ENCODE measurements at places on chromosomes 3 and 15.

GRCh38 chr3:142976621-142977398 lies 13.3 kb upstream of the PAQR9 start:
- DNase-seq = peak; percentile 93

- DNase-seq = no peak
Measured at GRCh38 chr15:66294932-66295235, 1.5 kb downstream of the DIS3L start.

DNA sequence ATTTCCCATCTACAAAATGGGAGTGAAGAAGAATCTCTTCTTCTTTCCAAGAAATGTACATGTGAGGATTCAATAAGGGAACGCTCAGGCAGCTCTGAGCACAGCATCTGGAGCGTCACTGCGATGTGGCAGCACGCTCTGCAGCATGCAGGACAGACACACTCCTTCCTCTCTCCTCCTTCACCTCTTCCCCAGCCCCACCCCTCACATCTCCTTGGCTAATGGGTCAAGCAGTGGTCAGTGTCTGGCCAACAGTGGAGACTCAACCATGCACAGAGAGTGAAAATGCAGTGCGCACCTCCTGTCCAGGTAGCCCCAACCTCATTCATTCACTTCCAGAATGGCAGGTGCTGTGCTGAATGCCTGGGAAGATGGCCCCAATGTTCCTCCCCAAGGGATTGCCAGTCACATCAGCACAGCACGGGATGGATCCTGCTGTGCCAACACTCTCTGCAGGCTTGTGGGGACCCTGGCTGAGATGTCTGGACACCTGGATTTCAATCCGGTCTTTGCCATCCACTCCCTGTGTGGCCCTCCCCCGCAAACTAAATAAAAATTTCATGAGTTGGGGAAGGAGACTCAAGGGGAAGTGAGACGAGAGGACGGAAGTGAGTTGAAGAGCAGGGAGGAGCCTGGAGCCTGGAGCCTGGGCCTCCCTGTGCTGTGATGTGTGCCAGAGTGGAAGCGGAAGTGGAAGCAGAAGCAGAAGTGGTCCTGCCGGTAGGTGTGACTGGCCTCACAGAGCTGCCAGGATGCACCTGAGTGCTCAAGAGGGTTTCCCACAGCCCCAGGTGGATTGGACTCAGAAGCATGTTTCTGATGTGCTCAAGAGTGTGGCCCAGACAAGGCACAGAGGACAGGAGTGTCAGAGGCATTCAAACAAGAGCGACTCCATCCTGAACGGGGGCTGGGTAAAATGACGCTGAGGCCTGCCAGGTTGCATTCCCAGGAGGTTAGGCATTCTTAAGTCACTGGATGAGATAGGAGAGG lies 163.9 kb downstream of the SMAD6 start:
- no peak for DNase-seq

DNA sequence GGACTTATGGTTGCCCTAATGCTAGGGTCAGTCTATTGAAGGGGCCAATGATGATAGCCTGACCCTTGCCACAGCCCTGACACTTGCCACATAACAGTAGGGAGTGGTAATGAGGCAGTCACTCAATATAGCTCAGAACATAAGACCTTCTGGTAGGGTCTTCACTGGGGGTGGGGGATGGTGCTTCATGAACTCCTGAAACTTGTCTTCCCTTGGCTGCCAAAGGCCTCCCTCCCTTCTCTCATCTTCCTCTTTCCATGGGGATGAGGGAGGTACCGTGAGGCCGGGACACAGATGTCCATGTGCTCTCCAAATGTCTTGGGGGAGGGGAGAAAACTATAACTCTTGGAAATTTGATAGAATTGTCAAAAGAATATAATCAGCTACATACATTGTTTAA lies 21.1 kb upstream of the THSD4 start:
- DNase-seq = no peak

GRCh38 chr3:148528024-148528423 lies 169.7 kb upstream of the AGTR1 start:
- no peak for DNase-seq

- DNase-seq = peak; percentile 49
Measured at GRCh38 chr15:36601497-36601932, 22.1 kb downstream of the CDIN1 start.

- no peak for DNase-seq
Measured at GRCh38 chr15:76642671-76643070, 262.5 kb downstream of the SCAPER start.

GRCh38 chr15:57432141-57432741 lies 55.9 kb downstream of the CGNL1 start:
- no peak for DNase-seq

GRCh38 chr3:58034738-58035523 lies 26.7 kb downstream of the FLNB start:
- DNase-seq = no peak

- DNase-seq = no peak
Measured at GRCh38 chr3:113138839-113139743, 72.3 kb upstream of the BOC start.

- no peak for DNase-seq
Measured at GRCh38 chr15:88707771-88708654, 69.2 kb downstream of the ISG20 start.

- no peak for DNase-seq
Measured at GRCh38 chr3:160842021-160843005, 86.3 kb downstream of the PPM1L start.

GRCh38 chr15:98907927-98908471 lies 99.6 kb downstream of the PGPEP1L start:
- DNase-seq = no peak

DNA sequence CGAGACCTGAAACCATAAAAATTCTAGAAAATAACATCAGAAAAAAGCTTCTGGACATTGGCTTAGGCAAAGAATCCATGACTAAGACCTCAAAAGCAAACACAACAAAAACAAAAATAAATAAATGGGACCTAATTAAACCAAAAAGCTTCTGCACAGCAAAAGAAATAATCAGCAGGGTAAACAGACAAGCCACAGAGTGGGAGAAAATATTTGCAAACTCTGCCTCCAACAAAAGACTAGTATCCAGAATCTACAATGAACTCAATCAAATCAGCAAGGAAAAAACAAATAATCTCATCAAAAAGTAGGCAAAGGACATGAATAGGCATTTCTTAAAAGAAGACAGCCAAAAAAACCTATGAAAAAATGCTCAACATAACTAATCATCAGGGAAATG lies 59.6 kb downstream of the DNAH12 start:
- DNase-seq = no peak

DNA sequence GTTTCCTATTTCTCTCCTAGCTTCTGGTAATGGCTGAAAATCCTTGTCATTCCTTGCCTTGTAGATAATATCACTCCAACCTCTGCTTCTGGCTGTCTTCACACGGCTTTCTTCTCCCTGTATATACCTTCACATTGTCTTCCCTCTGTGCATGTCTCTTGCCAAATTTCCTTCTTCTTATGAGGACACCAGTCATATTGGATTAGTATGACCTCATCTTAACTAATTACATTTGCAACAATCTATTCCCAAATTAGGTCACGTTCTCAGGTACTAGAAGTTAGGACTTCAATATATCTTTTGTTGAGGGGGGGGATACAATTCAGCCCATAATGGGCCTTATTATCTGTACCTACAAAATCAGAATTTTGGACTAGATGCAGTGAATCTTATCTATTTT lies 417.4 kb downstream of the PLCL2 start:
- no peak for DNase-seq

DNA sequence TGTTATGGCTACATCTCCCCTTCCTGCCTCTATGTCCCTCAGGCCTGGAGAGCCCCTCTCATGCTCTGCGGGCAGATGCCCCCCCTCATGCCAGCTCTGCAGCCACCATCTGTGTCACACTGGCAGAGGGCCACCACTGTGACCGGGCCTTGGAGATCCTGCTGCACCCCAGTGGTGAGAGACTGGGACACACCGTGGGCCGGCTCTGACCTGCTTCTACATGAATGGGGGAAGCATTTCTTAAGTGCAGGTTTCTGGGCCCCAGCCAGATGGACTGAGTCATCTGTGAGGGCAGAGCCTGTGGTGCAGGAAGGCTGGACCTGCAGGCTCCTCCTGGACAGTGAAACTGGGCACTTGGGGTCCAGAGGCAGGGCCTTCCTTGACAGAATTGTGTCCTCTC lies 4.8 kb downstream of the VWA5B2 start:
- DNase-seq = no peak

GRCh38 chr3:197336348-197336747 lies 37.9 kb upstream of the DLG1 start:
- no peak for DNase-seq

DNA sequence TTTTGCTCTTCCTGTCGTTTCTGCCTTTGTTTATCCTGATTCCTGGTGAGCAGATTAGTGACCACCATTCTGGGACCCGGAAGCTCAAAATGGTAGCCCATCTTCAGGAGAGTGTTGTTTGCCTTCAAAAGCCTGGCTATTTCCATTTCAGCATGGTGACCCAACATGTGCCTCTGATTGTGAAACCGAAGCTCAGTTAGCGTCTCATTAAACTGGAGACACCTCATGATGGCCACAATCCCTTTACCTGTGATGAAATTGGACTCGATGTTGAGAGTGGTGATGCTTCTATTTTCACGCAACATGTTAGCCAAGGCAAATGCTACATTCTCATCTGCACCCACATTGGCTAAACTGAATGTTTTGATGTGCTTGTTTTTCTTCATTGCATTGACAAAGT lies 3.3 kb downstream of the LMOD3 start:
- no peak for DNase-seq

- no peak for DNase-seq
Measured at GRCh38 chr15:78098131-78098755, 5.9 kb downstream of the SH2D7 start.

DNA sequence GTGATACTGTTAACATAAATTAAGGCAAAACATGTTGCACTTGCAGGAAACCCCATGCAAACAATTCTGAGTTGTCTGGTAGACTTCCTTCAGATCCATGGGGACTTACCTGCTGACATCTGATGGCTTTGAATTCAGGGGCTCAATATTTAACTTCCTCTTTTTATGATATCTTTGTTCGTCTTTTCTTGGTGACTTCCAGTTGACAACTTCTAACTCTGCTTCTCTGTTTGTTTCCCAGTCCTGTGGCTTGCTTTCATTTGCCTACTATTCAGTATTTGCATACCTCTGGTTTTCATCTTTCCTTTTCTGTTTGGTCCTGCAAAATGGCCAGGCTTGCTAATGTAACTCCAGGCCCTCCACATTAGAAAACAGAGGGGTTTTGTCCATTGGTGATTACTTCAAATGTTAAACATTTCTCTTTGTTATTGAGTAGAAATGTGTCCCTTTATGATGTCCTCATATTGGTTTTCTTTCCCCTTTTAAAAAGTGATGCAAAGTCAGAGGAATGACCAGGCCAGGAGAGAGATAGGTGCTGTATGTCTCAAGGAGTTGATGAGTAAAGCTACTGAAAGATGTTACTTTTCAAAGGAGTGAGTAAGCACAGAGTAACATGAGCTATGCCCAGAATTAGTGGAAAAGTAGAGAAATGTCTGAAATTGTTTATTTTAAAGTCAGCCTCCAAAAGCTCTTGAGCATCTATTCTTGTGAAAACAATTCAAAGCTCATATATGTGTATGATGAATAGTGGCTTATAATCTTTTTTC lies 335.9 kb downstream of the LPP start:
- no peak for DNase-seq

DNA sequence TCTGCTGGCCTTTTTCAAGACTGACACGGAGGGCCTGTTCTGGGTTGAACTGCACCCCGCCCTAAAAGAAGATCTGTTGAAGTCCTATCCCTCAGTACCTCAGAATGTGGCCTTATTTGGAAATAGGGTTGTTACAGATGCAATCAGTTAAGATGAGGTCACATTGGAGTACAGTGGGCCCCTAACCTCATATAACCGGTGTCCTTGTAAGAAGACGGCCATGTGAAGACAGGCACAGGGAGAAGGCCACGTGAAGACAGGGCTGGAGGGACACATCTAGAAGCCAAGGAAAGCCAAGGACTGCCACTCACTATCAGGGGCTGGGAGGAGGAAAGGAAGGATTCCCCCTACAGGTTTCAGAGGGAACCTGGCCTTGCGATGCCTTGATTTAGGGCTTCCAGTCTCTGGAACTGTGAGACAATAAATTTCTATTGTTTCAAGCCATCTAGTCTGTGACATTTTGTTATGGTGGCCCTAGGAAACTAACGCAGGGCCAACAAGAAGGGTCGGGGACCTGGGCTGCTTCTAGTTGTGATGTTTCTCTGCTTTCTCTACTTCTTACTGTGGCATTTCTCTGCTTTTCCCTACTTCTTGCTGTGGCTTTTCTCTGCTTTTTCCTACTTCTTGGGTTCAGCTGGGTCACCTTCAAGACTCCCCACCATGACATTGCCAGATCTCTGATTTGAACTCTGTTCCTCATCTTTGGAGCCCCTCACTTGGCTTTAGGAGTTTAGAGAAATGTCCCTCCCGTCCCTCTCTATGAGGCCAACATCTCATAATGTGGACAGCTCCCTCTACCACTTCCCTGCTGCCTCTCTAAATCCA lies 4.8 kb upstream of the CCDC174 start:
- DNase-seq = no peak

- DNase-seq = no peak
Measured at GRCh38 chr15:78761020-78761419, 50.2 kb downstream of the ADAMTS7 start.

GRCh38 chr3:123660900-123661299 lies 76.0 kb upstream of the HACD2 start:
- DNase-seq = peak; percentile 95

DNA sequence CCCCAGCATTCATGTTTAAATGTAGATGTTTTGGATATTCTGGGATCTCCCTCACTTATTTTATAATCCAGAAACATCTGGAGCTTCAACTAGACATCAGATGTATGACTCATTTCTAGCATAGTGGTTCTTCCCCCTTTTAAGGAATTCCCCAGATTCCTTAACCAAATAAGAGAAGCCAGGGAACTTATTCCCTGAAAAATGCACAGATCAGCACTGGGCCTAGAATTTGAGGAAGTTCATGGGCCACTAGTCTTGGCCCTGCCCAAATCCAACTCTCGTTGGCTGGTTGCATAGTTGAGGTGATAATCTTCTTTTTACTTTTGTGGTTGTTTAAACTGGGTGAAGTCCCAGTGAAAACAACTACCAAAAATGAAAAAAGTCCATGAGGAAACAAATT lies 20.4 kb downstream of the RARRES1 start:
- DNase-seq = no peak
